ENCODE measurements at places on chromosomes 6 and 20.

GRCh38 chr20:46438156-46438750 is 31.8 kb upstream of the ELMO2 start:
- peak; percentile 46 for DNase-seq

DNA sequence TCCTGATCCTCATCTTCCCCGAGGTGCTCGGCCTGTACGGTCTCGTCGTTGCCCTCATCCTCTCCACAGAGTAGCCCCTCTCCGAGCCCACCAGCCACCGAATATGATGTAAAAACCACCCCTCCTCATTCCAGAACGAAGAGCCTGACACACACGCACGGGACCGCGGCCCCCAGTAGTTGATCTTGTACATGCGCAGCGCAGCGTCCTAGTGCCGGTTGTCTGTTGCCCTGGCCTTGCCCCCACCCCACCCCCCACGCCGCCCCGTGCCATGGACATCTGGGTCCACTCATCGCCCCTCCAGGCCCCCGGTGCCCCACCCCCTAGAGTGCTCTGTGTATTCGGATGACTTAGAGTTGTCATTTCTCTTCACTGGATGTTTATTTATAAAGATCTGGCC is 5.2 kb upstream of the PRPH2 start:
- DNase-seq: no peak

GRCh38 chr20:3160418-3160817 is 753 bp upstream of the FASTKD5 start:
- no peak for DNase-seq

GRCh38 chr6:170255426-170256125 is 35.3 kb downstream of the DLL1 start:
- DNase-seq: no peak

DNA sequence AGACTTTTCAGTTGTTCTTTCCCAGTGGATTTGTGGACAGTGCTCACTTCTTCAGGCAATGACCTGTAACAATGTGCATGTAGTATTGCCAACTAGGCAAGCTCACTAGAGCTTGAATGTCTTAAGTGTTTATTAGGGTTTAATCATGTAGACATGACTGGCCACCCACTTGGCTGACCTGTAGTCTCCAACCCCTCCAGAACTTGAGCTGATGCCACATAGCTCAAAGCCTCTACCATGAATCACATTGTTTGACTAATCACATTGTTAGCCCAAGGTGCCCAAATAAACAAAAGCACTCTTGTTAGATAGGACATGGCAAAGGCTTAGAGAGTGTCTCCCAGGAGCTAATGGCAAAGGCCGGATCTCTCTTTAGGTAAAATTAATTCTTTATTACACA is 272.7 kb downstream of the GRIK2 start:
- DNase-seq: no peak

DNA sequence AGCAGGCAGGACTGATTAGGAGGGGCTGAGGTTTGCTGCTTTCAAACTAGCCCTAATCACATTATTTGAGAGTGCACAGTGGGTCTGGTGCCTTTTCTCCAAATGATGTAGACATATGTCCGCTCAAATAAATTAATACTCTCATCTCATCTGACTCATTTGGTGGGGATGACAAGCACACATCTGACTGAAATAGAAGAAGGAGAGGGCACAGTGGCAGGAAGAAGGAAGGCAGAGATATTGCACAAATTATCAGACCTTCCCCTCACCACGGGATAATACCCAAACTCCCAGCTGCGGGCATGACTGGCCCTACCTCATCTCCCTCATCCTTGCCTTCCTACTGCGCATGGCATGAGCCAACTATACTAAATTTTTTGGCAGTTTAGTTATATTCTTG is 33.9 kb upstream of the TNFRSF21 start:
- no peak for DNase-seq

- no peak for DNase-seq
Measured at GRCh38 chr20:8320306-8320705, 188.2 kb downstream of the PLCB1 start.

DNA sequence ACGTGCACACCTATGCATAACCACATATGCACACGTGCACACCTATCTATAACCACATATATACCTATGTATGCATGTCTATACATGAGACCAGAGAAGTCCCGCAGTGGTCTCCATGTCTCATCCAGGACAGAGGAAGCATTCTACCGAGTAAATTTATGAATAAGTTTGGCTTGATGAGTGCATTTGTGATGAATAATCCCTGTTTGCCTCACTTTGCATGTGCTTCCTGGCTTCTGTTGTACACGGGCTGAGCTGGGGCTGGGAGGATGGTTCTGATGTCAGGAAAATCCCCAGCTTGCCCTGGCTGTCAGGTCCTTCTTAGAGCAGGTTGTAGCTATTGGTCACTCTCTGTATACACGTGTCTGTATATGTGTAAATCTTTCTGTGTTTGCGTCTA is 157.6 kb upstream of the RPS6KA2 start:
- DNase-seq: no peak

DNA sequence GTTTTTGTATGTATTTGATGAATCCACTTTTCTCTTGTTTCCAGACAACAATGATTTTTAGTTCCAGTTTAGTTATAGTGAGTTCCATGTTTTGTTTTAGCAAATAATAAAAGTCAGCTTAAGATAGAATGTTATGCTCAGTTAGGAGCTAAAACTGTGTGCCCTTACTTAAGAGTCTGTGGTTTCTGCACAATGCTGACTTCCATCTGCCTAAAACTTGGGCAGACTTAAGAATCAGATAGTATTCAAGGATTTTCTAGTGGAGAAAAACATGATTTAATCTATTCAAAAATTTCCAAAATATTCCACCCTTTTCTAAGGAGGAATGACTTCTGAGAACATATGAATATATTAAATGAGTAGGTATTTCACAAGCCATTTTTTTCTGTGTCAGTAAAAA is 32.8 kb downstream of the LAMA4 start:
- DNase-seq: no peak

DNA sequence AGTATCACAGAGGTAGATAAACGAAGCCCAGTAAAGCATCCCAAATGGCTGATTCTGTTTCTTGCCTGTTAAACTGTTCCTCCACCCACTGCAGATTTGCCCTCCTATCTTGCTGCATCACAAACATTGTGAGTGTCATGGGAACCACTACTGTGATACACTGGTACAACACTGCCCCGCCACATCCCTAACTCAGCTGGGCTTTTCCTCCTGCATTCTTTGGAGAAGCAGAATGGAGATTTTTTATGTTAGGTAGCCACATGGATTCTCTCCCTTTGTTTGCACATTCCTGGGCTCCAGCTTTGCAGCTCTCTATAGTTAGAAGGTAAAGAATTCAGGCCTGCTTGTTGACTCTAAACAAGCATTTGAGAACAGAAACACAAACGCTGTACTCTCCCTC is 234.1 kb downstream of the TMEM242 start:
- no peak for DNase-seq

DNA sequence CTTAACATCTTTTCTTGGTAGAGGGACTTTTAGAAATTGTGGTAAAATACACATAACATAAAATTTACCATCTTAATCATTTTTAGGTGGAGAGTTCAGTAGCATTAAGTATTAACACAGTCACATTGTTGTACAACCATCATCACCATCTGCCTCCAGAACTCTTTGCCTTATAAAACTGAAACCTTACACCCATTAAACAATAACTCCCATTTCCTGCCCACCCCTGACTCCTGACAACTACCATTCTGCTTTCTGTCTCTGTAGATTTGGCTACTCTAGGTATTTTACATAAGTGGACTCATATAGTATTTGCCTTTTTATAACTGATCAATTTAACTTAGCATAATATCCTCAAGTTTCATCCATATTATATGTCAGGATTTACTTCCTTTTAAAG is 88.7 kb downstream of the ZHX3 start:
- DNase-seq: no peak

DNA sequence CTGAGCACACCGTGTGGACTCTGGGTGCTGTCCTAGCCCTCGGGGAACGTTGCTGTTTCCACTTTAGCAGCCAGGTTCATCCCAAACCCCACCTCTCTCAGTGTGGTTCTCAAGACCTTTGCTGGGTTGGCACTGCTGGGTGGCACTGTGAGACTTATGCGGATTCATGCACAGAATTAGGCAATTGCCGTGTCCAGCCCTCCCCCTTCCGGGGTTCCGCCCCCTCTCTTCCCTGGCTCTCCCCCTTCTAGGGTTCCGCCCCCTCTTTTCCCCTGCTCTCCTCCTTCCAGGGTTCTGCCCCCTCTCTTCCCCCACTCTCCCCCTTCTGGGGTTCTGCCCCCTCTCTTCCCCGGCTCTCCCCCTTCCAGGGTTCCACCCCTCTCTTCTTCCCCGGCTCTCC is 39.8 kb upstream of the SLCO4A1 start:
- DNase-seq: no peak

DNA sequence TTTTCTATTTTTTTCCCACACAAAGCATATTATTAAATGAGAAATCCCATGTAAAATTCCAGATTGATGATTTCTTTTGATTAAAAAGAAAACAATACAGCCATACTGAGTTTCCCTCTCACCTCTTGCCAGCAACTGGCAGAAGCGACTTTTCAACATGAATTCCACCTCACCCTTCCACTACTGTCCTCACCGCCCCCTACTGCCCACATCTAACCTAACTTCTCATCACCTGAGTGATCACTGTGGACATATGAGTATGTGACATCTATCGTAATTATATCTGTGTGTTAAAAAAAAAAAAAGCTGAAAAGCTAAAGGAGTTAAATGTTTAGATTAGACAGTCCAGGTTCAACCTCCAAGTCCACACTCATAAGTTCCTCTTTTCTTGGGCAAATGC is 528.6 kb downstream of the PRKN start:
- no peak for DNase-seq

DNA sequence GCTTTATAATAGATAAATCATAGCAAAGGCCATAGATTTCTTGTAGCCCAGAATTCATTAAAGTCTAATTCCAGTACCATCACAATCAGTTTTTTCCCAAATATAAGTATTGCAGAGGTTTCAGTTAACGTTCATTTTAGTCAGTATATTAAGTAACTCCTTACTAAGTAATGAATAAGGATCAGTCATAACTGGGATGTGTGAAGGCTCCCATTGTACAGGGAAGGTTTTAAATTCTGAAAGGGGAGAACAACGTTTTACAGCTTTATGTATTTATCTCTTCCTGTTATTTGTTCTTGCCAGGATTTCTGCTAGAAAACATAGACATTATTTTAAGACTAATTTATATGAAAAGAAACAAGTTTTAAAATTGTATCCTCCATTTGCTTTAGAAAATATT is 215.5 kb upstream of the LAMP5 start:
- no peak for DNase-seq

GRCh38 chr6:105569706-105570105 is 166.8 kb upstream of the PREP start:
- DNase-seq: no peak

DNA sequence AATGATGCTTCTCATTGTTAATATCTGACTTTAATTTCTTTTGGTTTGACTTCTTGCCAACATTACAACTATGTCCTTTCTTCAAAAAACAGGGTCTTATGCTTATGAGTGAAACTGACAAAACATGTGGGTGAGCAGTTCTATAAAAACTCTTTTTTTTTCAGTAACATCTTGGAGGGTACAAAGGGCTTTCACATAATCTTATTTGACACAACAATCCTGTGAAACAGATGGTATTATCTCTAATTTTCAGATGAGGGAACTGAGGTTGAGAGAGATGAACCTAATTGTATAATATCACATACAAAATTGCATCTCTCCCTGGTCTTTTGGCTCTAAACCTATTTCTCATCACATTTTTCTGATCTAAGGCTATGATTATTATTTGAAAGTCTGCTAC is 38.3 kb downstream of the MAPK14 start:
- no peak for DNase-seq

- no peak for DNase-seq
Measured at GRCh38 chr20:59316911-59317731, 16.7 kb downstream of the EDN3 start.

DNA sequence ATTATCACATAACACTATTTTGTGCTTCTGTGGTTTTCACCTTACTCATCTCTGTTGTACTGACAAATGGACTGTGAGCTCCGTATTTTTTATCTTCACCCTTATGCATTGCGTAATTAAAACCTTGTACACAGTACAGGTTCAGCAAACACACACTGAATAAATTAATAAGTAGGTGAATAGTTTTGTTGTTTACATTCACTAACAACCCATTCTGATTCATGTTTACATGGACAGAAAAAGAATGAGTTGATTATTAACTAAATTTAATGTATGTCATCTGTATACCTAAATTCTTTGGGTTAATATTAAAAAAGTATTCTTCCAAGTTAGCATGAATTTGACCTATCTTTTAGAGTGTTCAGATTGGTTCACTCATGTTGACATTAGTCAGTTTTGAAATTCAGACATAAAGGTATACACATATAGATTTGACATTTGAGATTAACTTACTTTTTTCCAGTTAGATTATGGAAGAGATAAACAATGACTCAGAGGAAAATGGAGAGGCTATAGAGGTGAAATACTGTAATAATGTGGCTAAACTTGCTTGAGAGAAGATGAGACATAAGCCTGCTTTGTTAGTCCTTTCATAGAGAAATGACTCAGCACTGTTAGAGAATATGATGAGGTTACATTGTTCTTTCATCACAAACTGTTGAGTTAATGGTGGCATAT is 541.7 kb upstream of the FLRT3 start:
- no peak for DNase-seq

- no peak for DNase-seq
Measured at GRCh38 chr20:50450493-50450826, 59.7 kb upstream of the PTPN1 start.

- DNase-seq: no peak
Measured at GRCh38 chr6:13184547-13184946, 143.8 kb downstream of the TBC1D7 start.

DNA sequence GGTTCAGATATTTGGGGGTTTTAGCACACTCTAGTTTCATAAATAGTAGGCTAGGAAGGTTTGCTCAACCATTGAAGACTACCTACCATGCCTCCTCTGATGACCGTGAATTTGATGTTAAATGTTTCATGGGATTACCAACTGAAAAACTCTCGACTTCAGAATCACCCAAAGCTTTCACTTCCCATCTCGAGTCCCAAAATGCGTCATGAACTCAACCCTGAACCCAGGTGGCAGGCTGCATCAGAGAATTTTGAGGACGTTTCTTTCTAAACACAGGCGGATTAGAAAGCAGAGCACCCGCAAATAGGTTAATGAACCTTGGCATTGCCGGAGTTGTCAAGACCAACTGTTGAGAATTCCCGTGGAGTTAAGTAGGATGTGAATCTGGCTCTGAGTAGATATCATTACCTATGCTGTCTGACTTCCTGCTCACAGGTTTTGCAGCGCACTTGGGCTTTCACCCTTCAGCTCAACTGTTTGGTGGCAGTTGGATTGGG is 98.4 kb upstream of the ADTRP start:
- no peak for DNase-seq

GRCh38 chr6:160959726-160960435 is 31.7 kb upstream of the MAP3K4 start:
- DNase-seq: no peak

GRCh38 chr6:41504466-41505121 is 41.6 kb upstream of the FOXP4 start:
- no peak for DNase-seq

GRCh38 chr6:159691133-159691962 is 1.7 kb downstream of the SOD2 start:
- DNase-seq: no peak

- no peak for DNase-seq
Measured at GRCh38 chr20:48841196-48841874, 13.5 kb upstream of the PREX1 start.

GRCh38 chr6:133990321-133990720 is 37.3 kb downstream of the TBPL1 start:
- no peak for DNase-seq

All from posterior cingulate gyrus (tissue), 11 donors.